ENCODE measurements at places on chromosomes 6 and 20. TPM values are rescaled to one million over a fixed set of nuclear protein-coding genes. Genes with fewer than 3 reads are reported as not detected.

CCN6 gene
- total RNA-seq, result not detected

LRRN4 gene
- total RNA-seq, result not detected

SLC52A3 gene
- 0.64 TPM for total RNA-seq

ZSCAN23 gene
- total RNA-seq, result not detected

GJA10 gene
- not detected for total RNA-seq

All from A549 treated with CORT108297 at 1 μM for 4 hours (cell line).